ENCODE measurements at places on chromosomes 5 and 9. TPM values are rescaled to one million over a fixed set of nuclear protein-coding genes. Genes with fewer than 3 reads are reported as not detected.

- DNase-seq = no peak
Measured at GRCh38 chr5:169050146-169050571, 250.8 kb downstream of the SLIT3 start.

LCN12 gene
- not detected for total RNA-seq

DNA sequence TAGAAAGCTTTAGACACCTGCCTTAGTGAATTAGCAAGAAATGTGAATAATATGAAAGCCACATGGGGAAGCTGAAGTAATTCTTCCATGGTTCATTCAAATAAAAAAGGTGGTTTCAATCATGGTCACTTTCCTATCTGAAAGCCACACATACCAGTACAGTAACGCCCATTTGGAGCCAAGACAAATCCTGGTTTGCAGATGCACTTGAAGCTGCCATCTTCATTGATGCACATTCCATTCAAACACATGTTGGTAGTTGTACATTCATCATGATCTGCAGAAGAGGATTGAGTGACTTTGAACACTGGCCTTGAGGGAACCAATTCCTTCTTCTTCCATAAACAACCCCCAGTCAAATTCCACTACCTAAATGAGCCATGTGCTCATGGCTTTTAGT is 161.5 kb downstream of the FBN2 start:
- no peak for DNase-seq

- no peak for DNase-seq
Measured at GRCh38 chr5:91848453-91848852, 465.3 kb upstream of the ARRDC3 start.

STPG3 gene
- total RNA-seq = not detected

DNA sequence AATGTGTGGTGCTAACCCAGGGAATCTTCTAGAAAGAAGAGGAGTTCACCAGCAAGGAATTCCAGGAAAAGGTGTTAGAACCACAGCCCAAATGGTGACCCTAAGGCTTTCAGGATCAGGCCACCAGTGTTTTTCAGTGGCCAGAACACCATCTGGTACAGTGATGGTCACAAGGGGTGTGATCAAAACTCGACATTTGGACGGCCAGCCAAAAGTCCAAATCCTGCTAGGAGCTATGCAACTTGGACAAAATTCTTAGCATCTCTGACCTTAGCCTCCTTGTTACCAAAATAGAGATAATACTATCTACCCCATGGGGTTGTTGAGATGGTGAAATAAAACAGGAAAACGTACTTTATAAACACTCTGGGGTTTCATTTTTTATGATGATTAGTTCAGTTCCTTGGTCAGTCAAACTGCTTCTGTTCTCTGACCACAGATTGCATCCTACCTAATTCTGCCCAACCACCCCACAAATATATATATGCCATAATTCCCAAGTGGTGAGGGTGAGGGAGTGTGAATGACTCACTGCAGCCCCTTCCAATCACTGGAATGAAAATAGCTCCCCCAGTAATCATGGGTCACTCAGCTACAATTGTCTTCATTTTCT is 210.3 kb downstream of the CDK5RAP2 start:
- no peak for DNase-seq

UBTD2 gene
- 12.4 TPM for total RNA-seq

CDH9 gene
- total RNA-seq = not detected

DNA sequence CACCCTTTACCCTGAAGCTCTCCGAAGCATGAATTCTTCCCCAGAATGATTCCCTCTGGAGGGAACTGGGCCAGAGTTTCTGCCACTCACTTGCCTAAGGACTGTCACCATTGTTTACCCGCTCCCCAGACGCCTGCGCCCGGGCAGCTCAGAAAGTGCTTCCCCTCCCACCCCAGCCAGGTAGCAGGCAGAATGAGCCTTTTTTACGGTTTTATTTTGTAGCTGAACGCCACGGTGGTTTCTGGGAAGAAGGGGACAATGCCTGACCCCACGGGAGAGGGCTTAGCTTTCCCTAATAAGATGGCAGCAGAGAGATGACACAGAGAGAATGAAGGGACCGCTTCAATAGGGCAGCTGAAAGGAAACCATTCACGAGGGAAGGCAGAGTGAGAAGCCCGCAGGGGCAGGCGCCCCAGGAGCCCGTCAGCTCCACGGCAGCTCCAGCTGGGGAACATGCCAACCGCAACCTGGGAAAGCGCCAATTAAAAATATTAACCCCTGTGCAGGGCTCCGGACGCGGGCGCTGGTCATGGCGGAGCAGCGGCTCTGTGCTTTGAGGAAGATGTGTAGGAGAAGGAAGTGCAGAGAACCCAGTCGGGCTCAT is 20.4 kb upstream of the NTNG2 start:
- no peak for DNase-seq

SLC6A3 gene
- not detected for total RNA-seq
